Right lobe of liver (tissue), 6 donors: ENCODE measurements at places on chromosomes 7 and 10. TPM values are rescaled to one million over a fixed set of nuclear protein-coding genes. Genes with fewer than 3 reads are reported as not detected.

GRCh38 chr10:31017534-31018355, 13.9 kb downstream of the ZNF438 start:
- H3K27ac ChIP-seq: no peak overlapping the region
- no peaks in the 10 kb centered on the region for H3K4me1 ChIP-seq
- H3K36me3 ChIP-seq: no peaks in the 10 kb centered on the region
- no peaks in the 10 kb centered on the region for H3K27me3 ChIP-seq
- DNase-seq: no peak
- no peak overlapping the region for H3K4me3 ChIP-seq

DNA sequence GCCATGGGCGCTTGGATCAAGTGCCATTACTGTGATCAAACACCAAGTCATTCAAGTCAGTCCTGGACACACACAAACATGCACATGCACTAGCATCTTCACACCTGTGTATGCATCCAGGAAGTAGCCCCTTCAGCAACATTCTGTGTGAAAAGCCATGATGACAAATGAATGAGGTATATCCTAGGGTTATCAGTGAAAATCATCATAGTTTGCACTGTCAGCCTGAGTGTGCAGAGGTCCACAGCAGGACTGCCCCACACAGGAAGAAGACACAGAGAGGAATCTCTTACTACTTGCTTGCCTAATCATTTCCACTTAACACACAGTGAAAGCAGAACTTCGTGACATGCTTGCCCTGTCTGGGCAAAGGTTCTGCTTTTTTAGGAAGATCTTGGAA, 184.0 kb upstream of the ADO start:
- no peak overlapping the region for H3K4me3 ChIP-seq
- H3K27me3 ChIP-seq: no peaks in the 10 kb centered on the region
- H3K36me3 ChIP-seq: no peaks in the 10 kb centered on the region

- no peaks in the 10 kb centered on the region for H3K36me3 ChIP-seq
- H3K27ac ChIP-seq: no peak overlapping the region
- no peaks in the 10 kb centered on the region for H3K27me3 ChIP-seq
- no peaks in the 10 kb centered on the region for H3K4me1 ChIP-seq
- DNase-seq: no peak
These were observed 114.7 kb upstream of the CARD11 start for GRCh38 chr7:3158341-3158760.

GRCh38 chr7:98984126-98984525, 105.8 kb downstream of the TRRAP start:
- no peak overlapping the region for H3K27ac ChIP-seq
- H3K4me1 ChIP-seq: no peaks in the 10 kb centered on the region
- H3K36me3 ChIP-seq: peaks cover 15% of the 10 kb centered on the region
- no peak for DNase-seq

DNA sequence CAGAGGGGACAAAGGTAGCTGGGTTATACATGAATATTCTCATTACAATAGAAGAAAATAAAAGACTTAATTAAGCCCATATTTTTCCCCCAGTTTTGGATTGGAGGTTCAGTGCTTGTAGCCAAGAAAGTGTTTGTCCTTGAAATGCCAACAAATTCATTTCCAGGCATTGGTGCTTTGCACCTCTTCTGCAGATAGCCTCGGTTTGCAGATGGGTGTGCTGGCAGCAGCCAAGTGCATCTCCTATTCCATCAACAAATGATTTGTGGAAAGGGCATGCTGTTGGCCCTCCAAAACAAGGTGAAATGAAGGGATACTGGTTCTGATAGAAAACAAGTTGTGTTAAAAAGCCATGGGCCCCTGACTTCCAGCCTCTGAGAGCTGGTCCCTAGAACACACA, 187.3 kb downstream of the DPY19L1 start:
- no peak overlapping the region for H3K27ac ChIP-seq
- no peaks in the 10 kb centered on the region for H3K36me3 ChIP-seq
- no peaks in the 10 kb centered on the region for H3K4me1 ChIP-seq
- H3K4me3 ChIP-seq: no peak overlapping the region

GRCh38 chr7:30177186-30177585, 42.4 kb downstream of the MTURN start:
- no peak overlapping the region for H3K27ac ChIP-seq
- H3K36me3 ChIP-seq: no peaks in the 10 kb centered on the region
- H3K4me3 ChIP-seq: no peak overlapping the region
- H3K4me1 ChIP-seq: no peaks in the 10 kb centered on the region

DNA sequence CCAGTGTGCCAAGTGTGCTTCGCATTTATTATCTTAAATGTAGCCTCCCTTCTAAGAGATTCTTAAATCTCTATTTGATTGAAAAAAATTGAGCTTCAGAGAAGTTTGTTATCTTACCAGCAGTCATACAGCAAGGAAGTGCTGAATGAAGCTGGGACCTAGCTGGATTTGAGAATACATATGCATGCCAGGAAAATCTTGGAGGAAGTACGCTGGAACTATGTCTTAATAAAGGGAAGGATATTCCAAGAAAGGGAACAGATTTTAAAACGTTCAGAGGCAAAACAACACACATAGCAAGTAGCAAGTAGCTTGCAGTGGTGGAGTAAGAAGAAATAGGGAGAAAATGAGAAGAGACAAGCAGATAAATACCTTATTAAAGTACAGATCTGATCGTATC, 1.5 kb downstream of the CFAP70 start:
- no peaks in the 10 kb centered on the region for H3K36me3 ChIP-seq
- no peak for DNase-seq
- no peaks in the 10 kb centered on the region for H3K4me1 ChIP-seq

DNA sequence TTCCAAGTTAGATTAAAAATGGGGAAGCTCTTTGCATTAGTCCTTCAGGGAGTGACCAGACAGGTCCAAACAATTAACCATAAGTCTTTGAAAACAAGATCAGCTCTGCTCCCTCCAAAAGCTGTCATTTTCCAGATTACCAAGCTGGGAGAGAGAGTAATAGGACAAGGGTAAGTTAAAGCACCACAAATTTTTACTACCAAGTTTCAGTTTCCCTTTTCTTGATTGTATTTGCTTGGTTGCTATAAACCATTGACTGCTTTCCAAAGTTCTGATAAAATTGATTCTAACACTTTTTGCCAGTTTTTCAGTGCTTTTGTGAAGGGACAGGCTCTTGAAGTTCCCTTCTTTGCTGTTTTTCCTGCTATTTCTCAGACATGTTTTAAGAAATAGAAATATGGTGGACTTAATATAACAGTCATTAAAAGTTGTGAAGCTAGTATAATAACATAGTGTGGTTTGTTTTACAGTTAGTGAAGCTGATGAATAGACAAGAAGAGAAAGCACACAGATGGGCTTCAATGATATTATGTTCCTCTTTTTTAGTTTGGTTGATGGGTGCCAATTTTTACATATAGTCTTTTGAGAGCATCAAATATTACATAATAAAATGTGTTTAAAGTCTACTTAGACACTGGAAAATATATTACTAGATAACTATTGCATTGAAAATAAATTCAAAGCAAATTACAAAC, 40.0 kb upstream of the ZNF365 start:
- DNase-seq: no peak
- no peaks in the 10 kb centered on the region for H3K36me3 ChIP-seq
- H3K27ac ChIP-seq: no peak overlapping the region
- no peak overlapping the region for H3K4me3 ChIP-seq

- no peaks in the 10 kb centered on the region for H3K4me1 ChIP-seq
- H3K36me3 ChIP-seq: no peaks in the 10 kb centered on the region
- H3K27me3 ChIP-seq: no peaks in the 10 kb centered on the region
- no peak overlapping the region for H3K27ac ChIP-seq
These were observed 225.6 kb upstream of the IGFBP3 start for GRCh38 chr7:46146454-46147255.

DNA sequence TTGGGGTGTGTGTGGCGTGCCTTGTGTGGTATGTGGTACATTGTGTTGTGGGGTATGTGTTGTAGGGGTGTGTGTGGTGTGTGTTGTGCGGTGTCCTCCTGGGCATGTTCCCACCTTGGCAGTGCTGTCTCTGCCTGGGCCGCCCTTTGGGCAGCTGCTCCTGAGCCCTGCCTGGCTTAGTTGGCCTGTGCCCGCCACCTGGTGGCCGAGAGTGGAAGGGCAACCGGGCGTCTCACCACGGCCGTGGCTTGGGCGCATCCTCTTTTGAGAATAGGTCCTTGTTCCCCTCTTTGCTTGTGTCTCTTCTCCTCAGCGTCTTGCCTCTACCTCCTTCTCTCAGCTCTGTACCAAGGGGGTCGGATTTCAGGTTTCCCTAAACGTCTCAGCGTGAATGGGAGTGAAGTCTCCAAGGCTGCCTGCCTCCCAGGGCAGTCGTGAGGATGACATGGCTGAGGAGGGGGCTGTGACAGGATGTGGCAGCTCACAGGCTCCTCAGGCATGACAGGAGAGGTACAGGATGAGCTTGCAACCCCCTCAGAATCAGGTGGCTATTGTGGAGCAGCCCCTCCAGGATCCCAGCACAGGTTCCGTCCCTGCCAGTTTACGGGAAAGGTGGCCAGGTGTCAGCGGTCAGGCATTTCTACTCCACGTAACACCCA, 98.4 kb upstream of the PODXL start:
- no peak overlapping the region for H3K4me3 ChIP-seq
- H3K36me3 ChIP-seq: no peaks in the 10 kb centered on the region
- H3K4me1 ChIP-seq: no peaks in the 10 kb centered on the region
- DNase-seq: peak; percentile 87
- no peak overlapping the region for H3K27ac ChIP-seq

GRCh38 chr7:5598769-5599371, 175.2 kb upstream of the TNRC18 start:
- H3K36me3 ChIP-seq: no peaks in the 10 kb centered on the region
- H3K4me3 ChIP-seq: no peak overlapping the region
- no peak for DNase-seq
- no peak overlapping the region for H3K27ac ChIP-seq
- no peaks in the 10 kb centered on the region for H3K27me3 ChIP-seq

GRCh38 chr10:122659126-122659525, 40.5 kb downstream of the C10orf120 start:
- no peak overlapping the region for H3K4me3 ChIP-seq
- H3K4me1 ChIP-seq: no peaks in the 10 kb centered on the region
- H3K27ac ChIP-seq: no peak overlapping the region
- H3K27me3 ChIP-seq: no peaks in the 10 kb centered on the region
- DNase-seq: no peak

GRCh38 chr7:47239931-47240421, 341.9 kb downstream of the TNS3 start:
- H3K36me3 ChIP-seq: no peaks in the 10 kb centered on the region
- H3K4me3 ChIP-seq: no peak overlapping the region
- H3K27ac ChIP-seq: no peak overlapping the region
- no peaks in the 10 kb centered on the region for H3K27me3 ChIP-seq
- H3K4me1 ChIP-seq: no peaks in the 10 kb centered on the region
- DNase-seq: no peak

DNA sequence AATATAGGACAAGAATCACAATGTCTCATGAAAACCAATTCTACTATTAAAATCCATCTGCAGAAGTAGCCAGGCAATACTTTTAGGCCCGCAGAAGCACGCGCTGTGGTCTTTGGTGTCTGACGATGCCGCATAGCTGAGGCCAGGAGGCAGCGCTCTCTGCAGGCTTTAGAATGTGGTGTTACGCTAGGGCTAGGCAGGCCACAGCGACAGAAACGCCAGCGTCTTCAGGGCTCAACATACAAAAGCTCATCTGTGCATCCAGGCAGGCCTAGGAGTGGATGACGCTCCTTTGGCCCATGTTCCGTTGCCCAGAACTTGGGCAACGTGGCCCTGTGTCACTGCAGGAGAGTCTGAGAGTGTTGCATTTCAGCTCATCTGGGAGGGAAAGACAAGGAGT, 601.1 kb upstream of the FOXK1 start:
- no peaks in the 10 kb centered on the region for H3K36me3 ChIP-seq
- DNase-seq: no peak
- H3K4me3 ChIP-seq: no peak overlapping the region

DNA sequence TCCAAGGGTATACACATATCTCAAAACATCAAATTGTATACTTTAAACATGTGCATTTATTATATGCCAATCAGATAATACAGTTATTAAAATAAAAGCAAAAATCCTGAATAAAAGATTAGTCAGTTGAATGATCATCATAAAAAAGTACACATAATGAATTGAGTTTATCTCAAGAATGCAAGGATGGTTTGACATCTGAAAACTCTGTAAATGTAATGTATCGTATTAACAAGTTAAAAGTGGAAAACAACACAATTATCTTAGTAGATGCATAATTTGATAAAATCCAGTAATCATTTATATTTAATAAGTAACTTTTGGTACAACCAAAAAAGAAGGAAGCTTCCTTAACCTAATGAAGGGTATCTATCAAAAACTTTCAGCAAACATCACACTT, 86.6 kb downstream of the COL28A1 start:
- no peak overlapping the region for H3K4me3 ChIP-seq
- no peaks in the 10 kb centered on the region for H3K4me1 ChIP-seq
- no peaks in the 10 kb centered on the region for H3K27me3 ChIP-seq
- no peak overlapping the region for H3K27ac ChIP-seq

DNA sequence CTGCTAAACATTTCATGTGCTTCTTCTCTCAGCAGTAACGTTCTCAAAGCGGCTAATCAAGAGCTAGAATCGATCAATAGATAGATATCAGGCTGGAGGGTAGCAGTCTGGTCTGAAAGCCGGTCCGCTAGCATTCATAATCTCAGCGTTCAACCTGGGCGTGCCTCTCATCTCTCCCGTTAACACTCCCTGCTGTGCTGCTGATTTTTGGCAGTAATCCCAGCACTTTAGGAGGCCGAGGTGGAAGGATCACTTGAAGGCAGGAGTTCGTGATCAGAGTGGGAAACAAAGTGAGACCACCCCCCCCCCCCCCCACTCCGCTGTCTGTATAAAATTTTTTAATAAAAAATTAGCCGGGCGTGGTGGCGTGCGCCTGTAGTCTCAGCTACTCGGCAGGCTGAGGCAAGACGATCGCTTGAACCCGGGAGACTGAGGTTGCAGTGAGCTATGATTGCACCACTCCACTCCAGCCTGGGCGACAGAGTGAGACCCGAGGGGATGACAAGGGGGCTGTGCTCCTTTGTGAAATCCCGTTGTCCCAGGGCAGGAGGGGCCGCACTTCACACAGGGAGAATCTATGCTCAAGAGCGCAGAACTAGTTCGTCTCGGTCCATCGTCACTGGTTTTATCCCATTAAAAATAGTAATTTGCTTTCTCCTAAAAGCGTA, 624 bp upstream of the CEP55 start:
- H3K27me3 ChIP-seq: no peaks in the 10 kb centered on the region
- no peak overlapping the region for H3K27ac ChIP-seq
- peaks cover 9% of the 10 kb centered on the region for H3K4me1 ChIP-seq

The ACTR3C gene
- 32.6 TPM for total RNA-seq

The NME8 gene
- total RNA-seq: not detected

The SFXN4 gene
- total RNA-seq: 16.0 TPM

The C10orf90 gene
- total RNA-seq: not detected

The ADAMTS14 gene
- total RNA-seq: 0.09 TPM

The RBM20 gene
- total RNA-seq: 0.05 TPM

The ZNF365 gene
- total RNA-seq: not detected

The STEAP2 gene
- 9.8 TPM for total RNA-seq

The HKDC1 gene
- 4.3 TPM for total RNA-seq

The PLEKHS1 gene
- not detected for total RNA-seq

The OR6B1 gene
- not detected for total RNA-seq

The HK1 gene
- total RNA-seq: 6.6 TPM

The PKD2L1 gene
- total RNA-seq: not detected

The SLC39A12 gene
- total RNA-seq: 0.10 TPM
